ENCODE measurements at places on chromosomes 2 and 18.

- DNase-seq = no peak
Observed at GRCh38 chr18:44981121-44981520, 300.4 kb downstream of the SETBP1 start.

DNA sequence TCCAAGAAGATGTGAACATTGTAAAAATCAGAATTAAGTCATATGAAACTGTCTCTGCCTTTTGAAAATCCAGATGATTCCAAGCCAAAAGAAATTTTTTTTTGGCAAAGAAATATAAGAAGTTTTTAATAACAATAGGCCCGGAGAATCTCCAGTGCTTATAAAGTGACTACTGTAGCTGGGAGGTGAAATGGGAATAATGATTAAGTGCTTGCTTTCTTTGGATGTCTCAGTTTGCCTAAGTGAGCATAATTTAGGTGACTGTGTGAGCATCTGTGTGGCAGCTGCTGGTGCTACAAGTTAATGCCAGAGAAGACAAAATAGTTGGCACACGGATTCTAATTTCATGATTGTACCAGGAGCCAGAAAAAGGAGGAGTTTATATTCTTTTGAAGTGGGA lies 185.0 kb downstream of the LTBP1 start:
- no peak for DNase-seq

- no peak for DNase-seq
Observed at GRCh38 chr18:3920832-3921231, 470.9 kb downstream of the TGIF1 start.

DNA sequence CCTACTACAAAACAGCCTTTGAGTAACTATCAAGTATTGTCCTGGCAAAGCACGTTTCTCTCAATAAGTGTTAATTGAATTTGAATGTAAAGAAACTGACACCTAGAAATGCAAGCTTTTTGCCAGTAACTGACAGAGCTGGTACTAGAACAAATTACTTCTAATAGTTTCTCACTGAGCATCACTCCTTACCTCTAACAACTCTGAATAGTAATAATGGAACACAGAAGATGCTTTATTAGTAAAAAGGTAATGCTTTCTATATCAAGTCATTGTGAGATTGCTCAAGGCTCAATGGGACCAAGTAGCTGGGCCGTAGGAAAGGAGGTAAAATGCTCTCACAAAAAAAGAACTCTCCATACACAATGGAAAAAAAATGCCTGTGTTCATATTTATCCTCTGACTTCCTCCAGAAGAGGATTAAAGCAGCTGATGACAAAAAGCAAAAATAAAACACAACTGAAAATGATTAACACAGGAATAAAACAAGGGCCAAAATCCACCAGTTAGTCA lies 11.8 kb downstream of the RASGRP3 start:
- no peak for DNase-seq
